ENCODE measurements at places on chromosomes 3 and 15.

DNA sequence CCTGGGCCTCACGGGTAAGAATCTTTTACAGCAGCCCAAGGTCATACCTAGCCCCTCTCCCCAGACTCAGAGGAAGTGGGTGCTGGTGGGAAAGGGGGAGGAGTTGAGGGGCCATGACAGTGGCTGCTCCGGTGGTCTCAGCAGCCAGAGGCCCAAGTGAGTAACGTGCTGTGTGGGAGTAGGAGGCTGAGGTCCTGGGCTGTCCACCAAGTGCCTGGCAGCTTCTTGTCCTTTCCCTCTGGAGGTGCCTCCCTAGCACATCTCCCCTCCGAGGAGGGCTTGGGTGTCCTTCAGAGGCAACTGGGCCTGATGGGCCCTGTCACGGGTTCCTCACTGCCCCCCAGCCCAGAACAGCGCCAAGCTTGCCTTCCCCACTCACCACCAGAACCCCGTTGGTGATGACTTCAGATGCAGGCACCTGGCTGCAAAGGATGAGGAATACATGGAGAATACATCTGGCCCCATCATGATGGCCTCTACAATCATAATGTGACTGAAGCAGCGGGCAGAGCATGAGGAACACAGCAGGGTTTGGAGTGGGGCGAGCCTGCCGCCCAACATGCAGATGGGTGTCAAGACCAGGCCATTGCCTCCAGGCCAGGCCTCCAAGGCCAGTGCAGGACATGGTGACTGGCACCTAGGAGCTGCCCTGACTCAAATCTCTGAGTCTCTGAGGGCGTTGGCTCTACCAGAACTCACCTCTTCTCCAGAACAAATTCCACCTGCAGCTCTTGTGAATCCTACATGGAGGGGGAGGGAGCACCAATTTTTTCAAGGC is 3.3 kb downstream of the PLA2G4F start:
- DNase-seq: no peak

DNA sequence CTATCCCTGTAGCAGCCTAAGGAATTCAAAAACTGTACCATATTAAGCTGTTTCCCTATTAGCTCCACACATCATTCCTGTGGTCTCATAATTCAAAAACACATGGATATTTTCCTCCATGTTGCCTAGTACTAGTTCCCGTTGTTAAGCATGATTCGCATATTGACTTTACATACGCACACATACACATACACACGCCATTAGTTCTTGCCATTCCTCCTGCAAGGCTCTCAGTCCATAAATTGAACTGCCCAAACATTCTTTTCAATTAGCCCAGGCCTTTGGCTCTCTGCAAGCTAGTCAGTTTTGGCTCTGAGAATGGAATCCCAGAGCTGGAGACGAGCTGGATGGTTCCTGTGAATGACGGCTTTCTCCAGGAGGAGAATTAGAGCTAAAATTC is 57.2 kb upstream of the RAD18 start:
- no peak for DNase-seq

GRCh38 chr3:179473565-179473964 is 22.3 kb upstream of the GNB4 start:
- DNase-seq: no peak

DNA sequence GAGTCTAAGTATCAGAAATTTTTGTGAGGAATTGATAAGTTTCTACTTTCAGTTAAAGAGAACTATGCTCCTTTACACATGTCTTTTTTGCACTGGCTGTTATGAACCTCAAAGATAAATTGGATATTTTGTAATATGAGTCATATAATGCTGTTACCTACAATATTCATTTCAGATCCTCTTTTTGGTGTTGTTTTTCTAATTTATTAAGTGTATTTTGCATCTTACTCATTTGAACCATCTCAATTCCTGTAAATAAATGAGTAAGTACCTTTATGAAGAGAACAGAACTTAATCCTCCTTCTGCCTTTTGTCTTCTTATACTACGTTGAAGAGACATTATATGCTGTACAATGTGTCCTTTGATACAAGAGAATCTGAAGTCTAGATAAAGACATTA is 74.4 kb downstream of the ZIC1 start:
- DNase-seq: no peak
